ENCODE measurements at places on chromosomes 16 and 17.

DNA sequence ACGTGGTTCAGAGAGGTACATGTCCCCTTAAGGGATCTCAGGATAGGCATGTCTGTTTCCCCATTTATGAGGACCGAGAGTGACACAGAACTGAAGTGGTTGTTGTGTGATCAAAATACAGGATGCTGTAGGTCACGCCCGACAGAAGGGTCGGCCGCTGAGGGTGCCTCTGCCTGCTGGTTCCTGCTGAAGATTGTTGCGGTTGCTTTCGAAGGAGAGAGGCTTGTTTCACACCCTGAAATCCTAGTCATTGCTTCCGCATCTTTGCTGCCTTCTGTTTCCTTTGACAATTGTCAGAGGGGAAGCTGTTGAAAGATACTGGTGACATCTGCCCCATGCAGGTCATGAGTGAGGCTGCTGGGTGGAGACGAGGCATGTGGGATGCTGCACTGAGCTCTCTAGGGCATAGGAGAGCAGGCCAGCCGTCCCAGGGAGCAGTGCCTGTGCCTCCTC lies 3.8 kb upstream of the NAT9 start:
- no peak for DNase-seq

- no peak for DNase-seq
Observed at GRCh38 chr17:38671939-38672720, 2.6 kb downstream of the EPOP start.

DNA sequence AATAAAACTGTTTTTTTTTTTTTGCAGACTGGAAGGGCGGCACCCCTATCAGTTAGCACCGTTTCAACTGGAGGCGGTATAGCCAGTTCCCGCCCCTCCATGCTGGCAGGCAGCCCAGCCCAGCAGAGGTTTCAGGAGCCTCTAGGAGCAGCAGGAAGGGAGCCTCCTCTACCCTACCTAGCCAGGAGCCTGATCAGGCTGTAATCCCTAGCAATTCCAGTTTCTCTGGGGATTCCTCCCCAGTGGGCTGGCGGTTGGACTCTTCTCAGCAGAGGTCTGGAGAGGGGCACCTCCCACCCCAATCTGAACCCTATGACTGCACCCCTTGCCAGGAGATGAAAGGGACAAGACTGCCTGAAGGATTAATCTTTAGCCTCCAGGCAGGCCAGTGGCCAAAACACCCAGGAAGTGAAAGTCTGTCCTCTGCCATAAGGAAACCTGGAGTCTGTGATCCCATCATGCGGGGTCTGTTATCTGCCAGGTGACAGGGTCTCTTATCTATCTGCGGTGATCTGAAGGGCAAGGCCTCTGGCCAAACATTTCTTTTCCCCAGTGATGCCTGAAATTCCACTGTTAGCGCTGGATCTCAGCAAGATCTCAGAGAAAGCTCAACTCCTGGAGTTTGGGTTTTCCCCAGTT lies 4.9 kb upstream of the CDH1 start:
- no peak for DNase-seq

GRCh38 chr17:15122857-15123256 lies 142.3 kb downstream of the PMP22 start:
- DNase-seq: no peak

DNA sequence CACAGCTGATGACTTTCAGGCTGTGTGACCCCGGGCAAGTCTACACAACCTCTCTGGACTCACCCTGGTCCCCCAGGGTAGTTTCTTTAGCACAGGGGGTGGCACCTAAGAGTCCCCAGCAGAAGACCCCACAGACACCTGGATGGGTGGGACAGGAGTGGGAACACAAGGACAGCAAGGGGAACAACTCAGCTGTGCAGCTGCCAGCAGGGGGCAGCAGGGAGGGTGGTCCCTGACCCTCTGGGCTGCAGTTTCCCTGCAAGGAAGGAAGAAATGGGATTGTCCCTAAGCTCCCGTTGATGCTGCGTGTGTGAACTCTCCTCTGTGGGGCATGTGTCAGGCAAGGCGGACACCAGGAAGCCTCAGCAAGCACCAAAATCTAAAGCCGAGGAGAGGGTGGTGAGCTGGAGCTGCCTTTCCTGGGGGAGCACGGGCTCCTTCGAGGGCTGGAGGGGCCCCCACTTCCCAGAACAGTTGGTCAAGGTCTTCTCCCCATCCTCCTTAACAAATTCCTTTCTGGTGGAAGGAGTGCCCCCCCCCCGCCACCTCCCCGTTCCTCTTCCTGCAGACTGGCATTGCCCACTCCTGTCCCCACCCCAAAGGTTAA lies 24.1 kb upstream of the CDH5 start:
- DNase-seq: no peak

GRCh38 chr17:74085434-74085833 lies 118.0 kb upstream of the RPL38 start:
- DNase-seq: no peak

DNA sequence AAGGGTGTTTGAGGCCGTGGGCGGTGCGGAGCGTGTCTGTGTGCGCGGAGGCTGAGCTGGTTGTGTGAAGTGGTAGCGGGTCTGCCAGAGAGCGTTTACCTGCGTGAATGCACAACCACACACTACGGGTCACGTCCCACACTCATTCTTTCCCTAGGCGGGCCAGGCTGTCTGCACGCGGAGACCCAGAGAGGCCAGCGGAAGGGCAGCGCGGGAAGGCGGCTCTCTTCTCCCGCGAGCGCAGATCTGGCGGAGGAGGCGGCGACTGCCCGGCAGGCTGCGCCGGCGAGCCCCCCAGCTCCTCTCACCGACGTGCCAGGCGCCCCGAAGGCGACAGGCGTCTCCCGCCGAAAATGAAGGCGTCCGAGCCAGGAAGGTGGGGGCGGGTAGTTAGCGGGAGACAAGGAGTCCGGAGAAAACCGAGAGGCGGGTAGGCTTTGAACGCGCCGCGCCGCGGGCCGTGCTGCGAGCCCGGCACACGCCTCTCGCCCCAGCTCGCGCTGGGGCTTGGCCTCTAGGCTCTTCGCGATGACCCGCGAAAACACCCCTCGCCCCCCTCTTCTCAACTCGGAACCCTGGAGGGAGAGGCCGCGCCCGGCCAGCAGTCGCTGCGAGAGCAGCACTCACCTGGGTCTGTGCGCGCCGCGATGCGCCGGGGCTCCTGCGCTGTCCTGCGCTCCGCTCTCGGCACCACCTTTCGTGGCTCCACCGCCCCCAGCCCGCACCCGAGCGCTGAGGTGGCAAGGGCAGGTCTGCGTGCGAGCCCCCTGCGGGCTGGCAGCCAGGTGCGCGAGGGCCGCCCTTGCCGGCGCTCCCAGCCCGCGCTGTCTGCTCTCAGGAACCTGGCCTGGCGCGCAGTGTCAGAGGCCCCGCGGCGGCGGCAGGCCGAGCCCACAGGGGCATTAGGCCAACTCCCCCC lies 2.0 kb upstream of the FOXF1 start:
- no peak for DNase-seq

DNA sequence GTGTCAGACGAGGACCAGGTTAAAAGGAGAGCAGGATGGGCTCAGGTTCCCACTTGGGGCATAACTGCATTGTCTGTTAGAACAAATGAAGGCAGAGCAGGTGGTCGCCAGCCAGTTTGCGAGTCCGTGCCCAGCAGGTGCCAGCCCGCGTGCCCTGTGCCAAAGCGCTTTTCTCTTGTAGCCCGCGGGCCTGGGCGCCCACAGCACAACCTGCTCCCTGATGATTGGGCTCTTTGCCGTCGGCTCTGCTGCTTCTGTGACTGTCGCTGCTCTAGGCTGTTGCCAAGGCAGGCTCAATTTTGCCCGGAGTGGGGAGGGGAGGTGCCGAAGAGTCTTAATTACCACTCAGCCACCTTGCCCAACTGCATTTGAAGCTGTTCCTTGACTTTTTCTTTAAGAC lies 21.1 kb downstream of the KNOP1 start:
- no peak for DNase-seq

DNA sequence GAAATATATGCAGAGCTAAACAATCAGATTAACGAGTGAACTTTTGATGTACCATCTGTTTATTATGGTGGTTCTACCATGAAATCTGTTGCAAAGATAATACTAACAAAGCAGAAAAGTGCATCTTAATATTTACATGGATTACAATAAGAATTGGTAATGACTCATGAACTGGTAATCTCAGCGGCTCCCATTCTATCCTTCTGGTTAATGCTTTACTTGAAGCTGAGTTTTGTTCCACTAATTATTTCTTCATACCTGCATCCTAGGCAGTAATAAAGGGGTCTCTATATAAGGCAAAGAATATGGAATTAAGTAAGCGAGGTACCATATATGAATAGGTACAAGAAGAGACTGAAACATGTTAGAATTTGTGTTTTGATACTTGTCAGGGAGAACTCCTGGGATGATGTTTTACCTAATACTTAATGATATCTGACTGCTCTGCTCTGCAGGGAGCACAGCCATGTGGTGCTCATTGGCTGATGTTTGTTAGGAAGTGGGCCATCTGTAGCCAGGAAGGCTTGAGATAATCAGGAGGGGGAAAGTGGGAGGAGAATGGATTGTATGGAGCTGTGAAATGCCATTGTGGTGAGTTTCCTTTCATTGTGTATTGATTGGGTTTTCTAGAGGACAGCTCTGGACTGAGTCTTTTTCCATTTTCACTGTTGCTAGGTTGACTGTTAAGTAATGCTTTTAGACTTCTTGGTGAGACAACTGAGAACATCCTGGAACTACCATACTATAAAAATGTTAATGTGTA lies 52.6 kb downstream of the MAP2K6 start:
- no peak for DNase-seq

DNA sequence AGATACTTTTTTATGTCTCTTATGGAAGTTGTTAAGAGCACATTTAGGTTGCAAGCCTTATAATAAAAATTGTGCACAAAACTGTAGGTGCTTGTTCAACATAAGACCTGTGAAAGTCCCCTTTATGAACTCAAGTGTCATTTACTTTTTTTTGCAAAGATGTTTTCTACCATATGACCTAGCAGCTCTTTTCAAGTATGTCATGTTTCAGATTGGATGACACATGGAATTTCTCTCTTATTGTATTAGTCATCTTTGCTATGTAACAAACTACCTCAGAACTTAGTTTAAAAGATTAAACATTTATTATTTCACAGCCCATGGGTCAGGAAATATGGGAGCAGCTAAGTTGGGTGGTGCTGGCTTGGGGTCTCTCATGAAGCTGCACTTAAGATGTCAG lies 57.9 kb downstream of the PHKB start:
- DNase-seq: no peak

- DNase-seq: no peak
Observed at GRCh38 chr17:53321651-53322050, 501.1 kb upstream of the KIF2B start.

DNA sequence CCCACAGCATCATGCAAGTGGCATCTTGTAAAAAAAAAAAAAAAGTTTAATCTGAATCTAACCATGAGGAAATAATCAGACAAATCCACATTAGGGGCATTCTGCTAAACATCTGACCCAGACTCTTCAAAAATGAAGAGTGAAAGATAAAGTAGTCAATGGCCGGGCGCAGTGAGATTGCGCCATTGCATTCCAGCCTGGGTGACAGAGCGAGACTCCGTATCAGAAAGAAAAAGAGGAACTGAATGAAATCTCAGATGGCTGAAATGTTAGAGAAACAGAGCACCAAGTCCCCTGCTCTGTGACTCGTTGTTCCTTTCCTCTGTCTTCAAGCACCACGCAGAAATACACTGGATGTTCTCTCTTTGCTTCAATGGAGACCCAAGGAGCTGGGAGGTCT lies 12.7 kb upstream of the RNF135 start:
- no peak for DNase-seq

GRCh38 chr17:4691686-4692085 lies 12.3 kb downstream of the PELP1 start:
- DNase-seq: no peak

DNA sequence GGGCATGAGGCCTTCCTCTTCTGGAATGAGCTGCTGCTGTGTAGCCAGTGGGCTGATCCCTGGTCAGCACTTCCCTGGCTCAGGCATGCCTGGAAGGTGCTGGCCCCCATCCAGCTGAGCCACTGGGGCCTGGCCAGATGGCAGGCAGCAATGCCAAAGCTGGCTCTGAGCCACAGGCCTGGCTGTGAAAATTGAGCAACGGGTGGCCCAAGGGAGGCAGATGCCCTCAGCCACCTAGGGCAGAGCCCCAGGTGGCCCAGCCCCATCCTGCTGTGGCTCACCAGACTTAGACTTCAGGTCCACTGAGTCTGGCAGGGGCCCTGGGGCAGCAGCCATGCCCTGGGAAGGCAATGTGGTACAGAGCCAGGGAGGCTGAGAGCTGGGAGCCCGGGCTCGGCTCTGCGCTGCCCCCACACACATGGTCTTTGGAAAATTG lies 8.5 kb upstream of the CRHR1 start:
- no peak for DNase-seq

Data from coronary artery (tissue), 2 donors.